ENCODE measurements at places on chromosomes 11 and 22. TPM values are rescaled to one million over a fixed set of nuclear protein-coding genes. Genes with fewer than 3 reads are reported as not detected.

DNA sequence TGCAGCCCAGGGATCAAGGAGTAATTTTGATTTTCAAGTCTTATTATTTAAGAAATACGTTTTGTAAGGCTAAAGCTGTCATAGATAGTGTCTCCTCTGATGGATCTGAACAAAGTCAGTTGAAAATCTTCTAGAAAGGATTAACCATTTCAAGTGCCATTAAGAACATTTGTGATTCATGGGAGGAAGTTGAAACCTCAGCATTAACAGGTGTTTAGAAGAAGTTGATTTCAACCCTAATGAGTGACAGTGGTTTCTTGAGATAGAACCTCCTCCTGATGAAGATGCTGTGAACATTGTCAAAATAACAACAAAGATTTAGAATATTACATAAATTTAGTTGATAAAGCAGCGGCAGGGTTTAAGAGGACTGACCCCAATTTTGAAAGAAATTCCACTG lies 61.7 kb downstream of the PRR5L start:
- H3K4me1 ChIP-seq, result peaks cover 15% of the 10 kb centered on the region
- H3K36me3 ChIP-seq, result no peaks in the 10 kb centered on the region
- no peaks in the 10 kb centered on the region for H3K27me3 ChIP-seq
- DNase-seq, result no peak

DNA sequence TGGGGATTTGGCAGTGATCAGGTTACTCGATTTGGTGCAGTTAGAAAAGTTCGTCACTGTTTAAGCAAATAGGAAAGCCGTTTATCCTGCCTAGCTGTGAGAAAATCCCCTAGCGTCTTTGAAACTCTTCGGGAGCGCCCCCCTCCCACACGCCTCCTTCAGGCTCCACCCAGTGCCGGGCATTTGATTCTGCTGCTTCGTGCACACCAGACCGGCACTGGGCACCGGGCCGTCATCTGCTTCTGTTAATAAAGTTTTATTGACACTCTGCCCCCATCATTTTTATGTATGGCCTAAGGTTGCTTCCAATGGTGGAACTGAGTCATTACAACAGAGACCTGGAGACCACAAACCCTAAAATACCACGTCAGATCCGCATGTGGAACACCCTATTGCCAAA lies 50.9 kb downstream of the IGF2 start:
- DNase-seq, result peak; percentile 22
- H3K27ac ChIP-seq, result no peak overlapping the region
- no peak overlapping the region for H3K4me3 ChIP-seq
- no peaks in the 10 kb centered on the region for H3K36me3 ChIP-seq

- DNase-seq, result peak; percentile 34
- no peaks in the 10 kb centered on the region for H3K36me3 ChIP-seq
- H3K27me3 ChIP-seq, result peaks cover 9% of the 10 kb centered on the region
- H3K4me3 ChIP-seq, result peak overlapping the region; percentile 35
- peak overlapping the region; percentile 43 for H3K27ac ChIP-seq
These were observed 105.3 kb upstream of the E2F8 start for GRCh38 chr11:19345848-19346681.

- no peaks in the 10 kb centered on the region for H3K27me3 ChIP-seq
- peak overlapping the region; percentile 33 for H3K27ac ChIP-seq
- peaks cover 40% of the 10 kb centered on the region for H3K4me1 ChIP-seq
- DNase-seq, result peak; percentile 49
- H3K36me3 ChIP-seq, result peaks cover 4% of the 10 kb centered on the region
These were observed 47.0 kb downstream of the PACSIN2 start for GRCh38 chr22:42967933-42968332.

DNA sequence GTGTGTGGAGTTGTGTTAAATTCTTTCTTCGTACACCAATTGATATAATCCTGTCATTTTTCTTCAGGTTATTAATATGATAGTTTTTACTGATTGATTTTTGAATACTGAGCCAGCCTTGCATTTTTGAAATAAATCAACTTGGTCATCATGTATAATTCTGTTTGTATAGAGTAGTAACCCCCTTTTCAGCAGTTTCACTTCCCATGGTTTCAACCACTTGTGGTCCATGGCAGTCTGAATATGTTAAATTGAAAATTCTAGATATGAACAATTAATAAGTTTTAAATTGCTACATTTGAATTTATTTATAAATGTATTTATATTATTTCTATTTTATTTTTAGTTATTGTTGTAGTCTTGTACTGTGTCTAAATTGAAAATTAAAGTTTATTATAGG lies 32.6 kb downstream of the MS4A6A start:
- H3K4me3 ChIP-seq, result no peak overlapping the region
- no peak overlapping the region for H3K27ac ChIP-seq
- H3K4me1 ChIP-seq, result no peaks in the 10 kb centered on the region
- DNase-seq, result no peak
- H3K27me3 ChIP-seq, result no peaks in the 10 kb centered on the region
- no peaks in the 10 kb centered on the region for H3K36me3 ChIP-seq

The TMEM132A gene
- 142 TPM for total RNA-seq

DNA sequence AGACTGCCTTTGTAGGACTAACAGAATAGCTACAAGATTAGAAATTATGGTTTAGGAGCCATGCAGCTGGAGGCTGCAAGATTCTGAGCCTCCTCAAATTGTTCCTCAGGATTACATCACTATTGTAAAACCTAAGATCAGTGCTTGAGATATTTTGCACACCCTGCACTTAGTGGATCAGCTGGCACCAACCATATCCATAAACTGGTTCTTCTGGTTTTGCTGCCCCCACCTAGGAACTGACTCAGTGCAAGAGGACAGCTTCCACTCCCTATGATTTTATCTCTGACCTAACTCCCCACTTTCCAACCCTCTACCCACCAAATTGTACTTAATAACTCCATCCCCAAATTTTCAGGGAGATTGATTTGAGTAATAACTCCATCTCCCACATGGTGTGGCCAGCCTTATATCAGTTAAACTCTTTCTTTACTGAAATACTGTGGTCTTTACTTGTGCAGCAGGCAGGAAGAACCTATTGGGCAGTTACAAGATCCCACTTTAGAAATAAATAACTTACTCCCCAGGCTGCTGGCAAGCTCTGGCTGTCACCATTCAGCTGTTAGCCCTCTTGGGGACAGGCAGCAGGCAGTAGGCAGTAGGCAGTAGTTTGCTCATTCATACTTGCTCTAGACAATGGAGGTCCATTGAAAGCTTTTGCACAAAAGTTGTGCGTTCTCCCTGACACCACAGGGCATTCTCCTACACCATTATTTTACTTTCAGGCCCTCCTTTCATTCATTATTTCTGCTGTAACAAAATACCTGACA lies 119.0 kb downstream of the SLC17A6 start:
- H3K27ac ChIP-seq, result no peak overlapping the region
- no peaks in the 10 kb centered on the region for H3K36me3 ChIP-seq
- H3K4me3 ChIP-seq, result no peak overlapping the region
- H3K4me1 ChIP-seq, result no peaks in the 10 kb centered on the region

The HSCB gene
- 30.1 TPM for total RNA-seq

DNA sequence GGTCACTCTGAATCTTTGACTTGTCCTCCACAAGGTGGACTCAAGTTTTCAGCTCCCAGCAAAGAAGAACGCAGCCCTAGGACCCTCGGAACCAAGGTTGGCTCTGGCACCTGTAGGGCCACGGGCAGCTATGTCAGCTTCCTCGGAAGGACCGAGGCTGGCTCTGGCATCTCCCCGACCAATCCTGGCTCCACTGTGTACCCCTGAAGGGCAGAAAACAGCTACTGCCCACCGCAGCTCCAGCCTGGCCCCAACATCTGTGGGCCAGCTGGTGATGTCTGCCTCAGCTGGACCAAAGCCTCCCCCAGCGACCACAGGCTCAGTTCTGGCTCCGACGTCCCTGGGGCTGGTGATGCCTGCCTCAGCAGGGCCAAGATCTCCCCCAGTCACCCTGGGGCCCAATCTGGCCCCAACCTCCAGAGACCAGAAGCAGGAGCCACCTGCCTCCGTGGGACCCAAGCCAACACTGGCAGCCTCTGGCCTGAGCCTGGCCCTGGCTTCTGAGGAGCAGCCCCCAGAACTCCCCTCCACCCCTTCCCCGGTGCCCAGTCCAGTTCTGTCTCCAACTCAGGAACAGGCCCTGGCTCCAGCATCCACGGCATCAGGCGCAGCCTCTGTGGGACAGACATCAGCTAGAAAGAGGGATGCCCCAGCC lies 2.2 kb downstream of the INPP5J start:
- no peak for DNase-seq
- H3K4me3 ChIP-seq, result no peak overlapping the region
- H3K27ac ChIP-seq, result no peak overlapping the region
- H3K27me3 ChIP-seq, result no peaks in the 10 kb centered on the region
- H3K4me1 ChIP-seq, result peaks cover 18% of the 10 kb centered on the region

The CARD10 gene
- total RNA-seq, result 28.4 TPM

The OR52N1 gene
- not detected for total RNA-seq

DNA sequence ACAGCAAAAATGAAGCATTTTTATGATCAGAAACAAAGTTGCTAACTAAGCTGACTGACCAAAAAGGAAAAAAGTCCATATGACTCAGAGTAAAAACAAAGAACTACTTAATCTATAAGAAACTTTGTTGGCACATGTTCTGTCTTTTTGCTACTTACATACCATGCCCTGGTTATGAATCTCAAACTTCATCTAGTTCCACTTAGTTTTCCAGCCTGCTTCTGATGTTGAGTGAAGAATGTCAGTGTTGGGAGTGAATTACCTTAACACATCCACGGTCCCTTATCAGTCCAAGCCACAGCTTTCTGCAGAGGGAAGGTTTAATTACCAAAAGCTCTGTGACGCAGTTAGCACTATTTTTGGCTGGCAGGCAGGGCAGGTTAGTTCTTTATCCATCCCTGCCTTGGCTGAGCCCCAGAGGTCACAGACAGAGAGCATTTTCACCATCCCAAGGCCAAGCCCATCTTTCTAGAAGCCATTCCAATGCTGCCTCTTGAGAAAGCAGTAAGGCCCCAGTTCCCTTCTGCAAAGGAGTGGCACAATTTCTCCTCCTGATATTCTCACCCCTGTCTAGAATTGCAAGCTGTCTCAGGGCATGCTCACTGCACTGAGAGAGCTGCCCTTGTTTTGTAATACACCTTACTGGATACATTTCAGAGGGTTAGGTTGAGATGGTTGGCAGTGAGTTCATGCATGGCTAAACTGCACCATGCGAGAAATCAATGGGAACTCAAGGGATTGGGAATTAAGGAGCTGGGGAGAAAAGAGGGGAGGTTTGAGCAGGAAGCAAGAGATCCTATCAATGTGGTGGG lies 67.1 kb downstream of the SLC1A2 start:
- no peak overlapping the region for H3K27ac ChIP-seq
- H3K4me3 ChIP-seq, result no peak overlapping the region
- no peaks in the 10 kb centered on the region for H3K36me3 ChIP-seq
- no peaks in the 10 kb centered on the region for H3K27me3 ChIP-seq
- DNase-seq, result peak; percentile 16

The TRIM29 gene
- 2.3 TPM for total RNA-seq

DNA sequence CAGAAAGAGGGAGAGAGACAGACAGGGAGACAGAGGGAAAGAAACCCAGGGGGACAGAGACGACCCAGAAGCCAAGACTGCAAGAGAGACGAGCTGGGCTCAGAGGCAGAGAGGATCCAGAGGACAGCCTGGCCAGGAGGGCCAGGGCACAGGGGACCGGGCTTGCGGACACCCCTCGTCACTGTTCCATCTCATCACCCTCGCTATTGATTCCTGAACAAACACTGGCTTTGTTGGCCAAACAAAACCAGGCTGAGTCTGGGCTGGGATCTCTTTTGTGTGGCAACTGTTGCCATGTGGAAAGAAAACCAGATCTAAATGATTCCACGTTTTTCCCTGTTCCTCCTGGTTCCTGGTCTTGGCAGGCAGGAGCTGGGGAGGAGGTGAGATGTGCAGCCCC lies 339.4 kb downstream of the MN1 start:
- no peak overlapping the region for H3K27ac ChIP-seq
- no peaks in the 10 kb centered on the region for H3K27me3 ChIP-seq
- no peak overlapping the region for H3K4me3 ChIP-seq

DNA sequence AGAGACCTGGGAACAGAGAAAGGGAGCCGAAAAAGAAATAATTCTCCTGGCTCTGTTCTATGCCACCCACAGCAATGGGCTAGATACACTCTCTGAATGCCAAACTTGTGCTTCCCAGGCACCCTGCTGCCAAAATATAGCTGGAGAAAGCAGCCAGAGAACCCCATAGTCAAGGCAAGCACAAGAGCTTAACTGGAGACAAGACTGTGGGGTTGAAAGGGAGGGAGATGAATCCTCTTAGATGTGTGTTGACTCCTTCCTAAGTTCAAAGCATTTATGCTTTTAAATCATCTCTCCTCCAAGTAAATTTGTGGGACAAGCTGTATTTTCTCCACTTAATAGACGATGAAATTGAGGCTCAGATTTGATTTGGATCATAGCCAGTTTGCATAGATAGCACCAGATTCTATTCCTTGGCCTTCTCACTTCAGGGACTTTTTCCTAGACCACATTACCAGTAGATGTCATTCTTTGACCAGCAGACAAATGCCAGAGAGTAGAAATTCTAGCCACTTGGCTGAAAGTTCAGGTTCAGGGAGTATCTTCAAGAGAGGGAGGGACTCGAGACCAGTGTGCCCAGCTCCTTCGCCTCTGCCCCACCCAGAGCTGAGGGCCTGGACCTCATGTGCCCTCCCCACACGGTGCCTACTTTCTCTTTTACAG lies 16.5 kb upstream of the ETS1 start:
- H3K4me3 ChIP-seq, result no peak overlapping the region
- H3K27me3 ChIP-seq, result no peaks in the 10 kb centered on the region
- H3K36me3 ChIP-seq, result no peaks in the 10 kb centered on the region
- H3K27ac ChIP-seq, result peak overlapping the region; percentile 9
- H3K4me1 ChIP-seq, result peaks cover 20% of the 10 kb centered on the region

The BDNF gene
- not detected for total RNA-seq

GRCh38 chr11:11661326-11662040 lies 39.7 kb upstream of the GALNT18 start:
- H3K4me1 ChIP-seq, result no peaks in the 10 kb centered on the region
- no peaks in the 10 kb centered on the region for H3K36me3 ChIP-seq
- H3K27ac ChIP-seq, result no peak overlapping the region
- no peaks in the 10 kb centered on the region for H3K27me3 ChIP-seq
- no peak for DNase-seq

The DDB1 gene
- total RNA-seq, result 44.2 TPM

GRCh38 chr11:74989260-74989638 lies 516 bp downstream of the NEU3 start:
- H3K36me3 ChIP-seq, result peaks cover 2% of the 10 kb centered on the region
- H3K27ac ChIP-seq, result peak overlapping the region; percentile 75
- H3K27me3 ChIP-seq, result no peaks in the 10 kb centered on the region

- no peak for DNase-seq
- H3K4me3 ChIP-seq, result no peak overlapping the region
- no peak overlapping the region for H3K27ac ChIP-seq
- H3K36me3 ChIP-seq, result no peaks in the 10 kb centered on the region
- H3K4me1 ChIP-seq, result peaks cover 14% of the 10 kb centered on the region
- H3K27me3 ChIP-seq, result no peaks in the 10 kb centered on the region
These were observed 20.0 kb downstream of the FIBIN start for GRCh38 chr11:27013781-27014361.

The POTEH gene
- not detected for total RNA-seq
